ENCODE measurements at places on chromosomes 1 and 21. TPM values are rescaled to one million over a fixed set of nuclear protein-coding genes. Genes with fewer than 3 reads are reported as not detected.

The RHOU gene
- 29.5 TPM for total RNA-seq

The RIMS3 gene
- 1.2 TPM for total RNA-seq

The BRDT gene
- not detected for total RNA-seq

The PHC2 gene
- total RNA-seq, result 142 TPM

The TMEM51 gene
- 4.3 TPM for total RNA-seq

The U2AF1 gene
- 24.1 TPM for total RNA-seq

The LHX4 gene
- total RNA-seq, result 0.06 TPM

The NR1I3 gene
- not detected for total RNA-seq

The COL11A1 gene
- total RNA-seq, result 0.22 TPM
